ENCODE measurements at places on chromosomes 1 and 21.

- DNase-seq = no peak
Measured at GRCh38 chr1:59136541-59137275, 160.2 kb upstream of the FGGY start.

DNA sequence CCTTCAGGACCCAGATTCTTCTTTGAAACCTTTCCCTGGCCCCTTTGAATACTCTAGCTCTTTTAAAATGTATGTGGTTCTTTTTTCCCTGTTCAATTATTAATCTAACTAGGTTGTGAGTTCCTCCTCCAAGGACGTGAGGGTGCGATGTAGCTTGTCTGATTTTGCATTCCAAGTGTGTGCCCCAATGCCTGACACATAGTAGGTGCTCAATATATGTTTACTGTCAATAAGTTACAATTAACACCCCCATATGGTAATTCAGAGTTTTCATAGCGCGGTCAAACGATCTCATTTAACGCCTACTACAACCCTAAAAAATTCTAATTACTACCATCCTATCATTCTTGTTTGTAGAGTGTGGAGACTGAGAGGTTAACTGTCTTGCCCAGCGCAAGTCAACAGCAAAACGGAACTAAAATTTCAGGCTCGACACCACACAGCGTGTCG lies 482 bp upstream of the MTR start:
- no peak for DNase-seq

DNA sequence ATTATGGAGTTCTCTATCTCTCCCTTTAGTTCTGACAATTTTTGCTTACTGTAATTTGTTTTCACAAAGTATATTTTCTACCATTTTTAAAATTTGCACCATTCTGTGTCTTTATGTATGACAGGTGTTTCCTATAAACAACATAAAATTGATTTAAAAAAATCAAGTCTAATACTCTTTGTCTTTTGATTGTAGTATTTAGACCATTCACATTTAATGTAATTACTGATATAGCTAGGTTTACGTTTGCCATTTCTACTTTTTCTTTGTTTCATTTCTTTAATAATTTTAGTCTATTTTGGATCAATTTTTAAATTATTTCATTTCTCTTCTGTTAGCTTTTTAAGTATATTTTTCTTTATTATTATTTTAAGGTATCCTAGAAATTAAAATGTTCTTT lies 44.4 kb upstream of the LCE5A start:
- no peak for DNase-seq

DNA sequence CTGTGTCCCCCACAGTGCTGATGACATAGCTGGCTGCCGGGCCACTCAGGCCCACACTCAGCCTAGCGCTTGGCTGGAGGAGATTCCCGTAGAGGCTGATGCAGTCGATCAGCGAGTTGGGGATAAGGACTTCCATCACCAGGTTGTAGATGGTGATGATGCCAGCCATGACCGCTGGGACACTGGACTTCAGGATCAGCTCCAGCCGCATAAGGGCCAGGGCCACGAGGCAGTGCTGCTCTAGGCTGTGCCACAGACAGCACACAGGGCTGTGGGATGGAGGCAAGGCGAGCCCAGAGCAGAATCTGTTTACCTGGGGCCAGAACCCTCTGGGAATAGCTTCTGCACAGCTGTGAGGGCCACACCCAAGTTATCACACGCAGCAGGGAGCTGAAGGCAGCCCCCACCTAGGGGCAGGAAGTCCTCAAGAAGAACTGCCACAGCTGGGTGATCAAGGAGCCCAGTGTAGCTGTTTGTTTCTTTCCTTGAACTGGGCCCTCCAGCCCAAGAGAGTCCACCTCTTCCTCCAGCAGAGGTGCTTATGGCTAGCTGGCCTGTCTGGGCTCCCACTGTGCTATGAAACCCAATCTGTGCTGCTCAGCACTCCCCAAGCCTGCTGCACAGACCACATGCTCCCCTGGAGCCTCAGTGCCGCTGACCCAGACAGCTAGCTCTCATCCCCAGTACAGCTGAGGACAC lies 6.2 kb downstream of the SLC2A1 start:
- DNase-seq = peak; percentile 91

- DNase-seq = no peak
Measured at GRCh38 chr21:16502897-16503296, 773.1 kb downstream of the USP25 start.

- no peak for DNase-seq
Measured at GRCh38 chr21:25578056-25578961, 29.0 kb downstream of the MRPL39 start.

- DNase-seq = no peak
Measured at GRCh38 chr1:92990828-92991227, 29.6 kb upstream of the DIPK1A start.

DNA sequence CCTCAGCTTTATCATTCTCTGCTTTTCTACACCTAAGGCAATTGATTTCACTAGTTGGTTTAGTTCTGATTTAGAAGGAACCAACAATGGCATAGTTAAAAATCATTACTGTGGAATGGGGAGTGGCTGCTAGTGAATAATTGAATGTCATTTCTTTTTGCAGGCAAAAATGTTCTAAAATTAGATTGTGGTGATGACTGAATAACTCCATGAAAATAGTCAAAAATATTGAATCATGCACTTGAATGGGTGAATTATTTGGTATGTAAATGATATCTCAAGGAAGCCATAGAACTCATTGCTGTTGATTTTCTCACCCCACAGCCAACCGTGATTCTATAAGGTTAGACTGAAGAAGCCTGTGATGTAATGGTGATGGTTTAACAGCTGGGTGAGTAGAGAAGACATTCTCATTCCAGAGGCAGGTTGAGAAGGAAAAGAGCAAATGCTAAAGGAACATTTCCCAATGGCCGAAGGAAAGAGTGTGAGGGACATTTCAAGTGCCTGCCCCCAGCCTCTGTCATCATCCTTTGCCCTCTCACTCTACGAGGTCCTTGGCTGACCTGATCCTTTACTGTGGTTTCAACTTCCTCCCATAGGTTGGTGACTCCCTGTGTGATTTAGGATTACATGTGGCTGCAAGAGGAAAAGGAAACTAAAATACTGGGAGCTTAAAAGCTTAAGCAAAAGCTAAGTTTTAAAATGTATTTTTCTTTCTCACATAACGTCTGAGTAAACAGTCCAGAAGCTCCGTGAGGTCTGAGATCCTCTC lies 12.5 kb downstream of the OVAAL start:
- DNase-seq = no peak

GRCh38 chr1:181647314-181648035 lies 164.2 kb downstream of the CACNA1E start:
- DNase-seq = no peak

DNA sequence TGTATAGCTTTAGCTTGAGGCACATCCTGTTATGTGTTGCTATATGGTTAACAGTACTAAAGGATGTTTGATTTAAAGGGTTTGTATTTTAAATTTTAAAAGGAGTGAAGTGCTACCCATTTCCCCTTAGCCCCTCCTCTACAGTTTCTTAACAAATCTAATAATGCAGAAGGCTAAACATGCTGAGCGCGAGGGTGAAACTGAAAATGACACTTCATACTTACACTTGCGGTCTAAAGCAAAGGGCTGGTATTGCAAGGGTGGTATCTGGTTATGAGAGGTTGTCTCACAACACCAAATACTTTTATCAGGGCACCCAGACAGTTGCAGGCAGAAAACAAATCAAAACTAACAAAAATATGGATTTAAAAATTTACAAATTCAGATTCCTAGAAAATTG lies 172.3 kb downstream of the SIPA1L2 start:
- no peak for DNase-seq

- DNase-seq = no peak
Measured at GRCh38 chr21:43325968-43326715, 100.8 kb downstream of the SIK1 start.

- no peak for DNase-seq
Measured at GRCh38 chr1:34744851-34745250, 10.0 kb upstream of the GJB5 start.

DNA sequence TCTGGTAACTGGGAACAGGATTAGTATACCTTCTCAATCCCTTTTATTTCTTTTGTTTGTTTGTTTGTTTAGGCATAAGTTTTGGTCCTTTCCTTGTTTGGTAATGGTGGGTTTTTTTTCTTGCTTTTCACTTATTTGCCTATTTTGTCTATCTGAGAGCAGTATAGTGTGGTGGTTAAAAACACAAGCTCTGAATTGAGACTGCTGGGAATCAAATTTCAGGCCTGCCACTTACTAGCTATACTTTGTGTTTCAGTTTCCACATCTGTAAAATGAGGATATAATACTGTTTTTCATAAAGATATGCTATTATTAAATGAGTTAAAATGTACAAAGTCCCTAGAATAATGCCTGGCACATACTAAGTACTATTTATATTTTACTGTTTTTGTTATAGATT lies 81.6 kb upstream of the IVNS1ABP start:
- DNase-seq = no peak

- DNase-seq = peak; percentile 51
Measured at GRCh38 chr1:35619237-35620121, 21.8 kb downstream of the PSMB2 start.

DNA sequence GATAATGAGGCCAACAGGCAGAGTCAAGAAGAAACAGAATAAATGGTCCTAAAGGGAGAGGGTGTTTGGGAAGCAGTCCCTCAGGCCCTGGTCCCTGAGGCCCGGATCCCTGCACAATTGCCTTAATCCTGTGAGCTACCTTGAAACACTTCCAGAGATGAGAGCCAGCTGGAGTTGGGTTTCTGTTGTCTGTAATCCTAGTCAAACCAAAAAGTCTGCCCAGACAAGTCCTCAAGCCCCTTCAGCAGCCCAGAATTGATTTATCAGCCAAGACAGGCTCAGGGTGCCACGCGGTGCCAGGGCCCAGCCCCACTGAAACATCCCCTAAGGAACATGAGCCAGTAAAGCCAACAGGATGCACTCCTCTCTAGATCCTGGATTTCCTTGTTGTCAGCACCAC lies 16.4 kb upstream of the CLSTN1 start:
- no peak for DNase-seq

DNA sequence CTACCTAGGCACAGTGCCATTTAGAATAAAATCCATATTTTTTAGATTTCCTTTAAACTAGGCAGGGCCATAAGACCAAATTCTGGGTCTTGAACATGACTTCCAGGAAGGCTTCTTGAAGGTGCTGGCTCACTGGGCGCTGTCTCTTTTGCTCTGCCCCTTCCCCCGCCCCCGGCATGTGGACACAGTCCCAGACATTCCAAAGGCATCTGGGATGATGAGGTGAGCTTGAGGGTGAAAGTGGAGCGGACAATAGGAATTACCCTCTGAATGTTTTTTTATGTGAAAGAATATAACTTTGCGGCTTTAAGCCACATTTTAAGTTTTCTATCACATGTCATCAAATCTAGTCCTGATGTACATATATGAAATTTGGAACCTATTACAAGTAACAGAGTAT lies 29.4 kb downstream of the RWDD3 start:
- no peak for DNase-seq

- no peak for DNase-seq
Measured at GRCh38 chr1:182388392-182389134, 3.0 kb downstream of the GLUL start.

DNA sequence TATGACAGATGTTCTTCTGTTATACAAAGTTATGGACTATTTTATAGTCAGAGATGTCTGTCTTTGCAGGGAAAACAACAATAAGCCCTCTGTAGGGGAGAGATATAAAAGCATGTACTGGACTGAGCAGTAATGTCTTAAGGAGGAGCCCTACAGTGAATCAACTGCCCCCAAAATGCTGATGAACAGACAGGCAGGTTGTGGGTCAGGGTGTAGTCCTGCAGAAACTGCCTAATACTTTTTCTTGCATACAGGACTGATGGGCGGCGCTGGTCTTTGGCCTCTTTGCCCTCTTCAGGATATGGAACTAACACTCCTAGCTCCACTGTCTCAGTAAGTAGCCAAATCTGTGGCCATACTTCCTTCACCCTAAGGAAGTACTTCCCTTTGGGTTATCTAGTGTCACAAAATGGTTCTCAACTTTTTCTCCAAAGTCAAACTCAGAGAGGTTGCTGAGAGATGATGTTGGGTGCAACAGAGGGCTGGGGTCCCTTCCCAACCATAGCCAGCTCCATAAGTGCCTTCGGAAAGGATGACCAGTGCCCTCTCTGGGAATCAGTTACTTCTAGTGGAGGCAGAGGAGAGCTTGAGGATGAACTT lies 129.8 kb downstream of the PIK3R3 start:
- DNase-seq = no peak

DNA sequence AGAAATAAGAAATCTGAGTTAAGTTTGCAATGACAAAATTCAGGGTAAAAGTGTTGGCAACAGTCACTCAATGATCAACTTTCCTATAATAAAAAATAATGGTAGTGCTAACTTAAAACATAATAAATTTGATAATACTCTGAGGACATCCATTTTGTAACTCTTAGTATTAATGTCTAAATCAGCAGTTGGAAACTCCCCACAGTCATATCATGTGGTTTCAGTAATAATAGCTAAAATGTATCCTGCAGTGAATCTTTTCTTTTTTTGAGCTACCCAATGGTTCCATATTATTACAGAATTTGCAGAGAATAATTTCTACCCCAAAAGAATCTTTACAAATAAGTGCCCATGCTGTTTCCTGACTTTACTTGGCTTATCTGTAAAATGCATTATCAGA lies 286.7 kb downstream of the PTPRC start:
- DNase-seq = no peak

DNA sequence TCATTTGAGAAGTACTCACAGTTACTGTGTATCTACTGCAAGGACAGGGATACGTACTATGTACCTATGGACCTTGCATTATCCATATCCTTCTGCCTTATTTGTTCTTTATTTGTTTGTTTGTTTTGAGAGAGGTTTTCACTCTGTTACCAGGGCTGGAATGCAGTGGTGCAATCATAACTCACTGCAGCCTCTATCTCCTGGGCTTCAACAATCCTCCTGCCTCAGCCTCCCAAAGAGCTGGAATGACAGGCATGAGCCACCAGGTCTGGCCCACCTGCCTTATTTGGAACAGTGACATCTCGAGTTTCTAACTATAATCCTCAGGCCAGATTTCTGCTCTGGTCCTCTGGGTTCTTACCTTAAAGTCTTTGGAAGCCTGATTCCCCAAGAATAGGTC lies 395.5 kb upstream of the PKN2 start:
- DNase-seq = no peak

DNA sequence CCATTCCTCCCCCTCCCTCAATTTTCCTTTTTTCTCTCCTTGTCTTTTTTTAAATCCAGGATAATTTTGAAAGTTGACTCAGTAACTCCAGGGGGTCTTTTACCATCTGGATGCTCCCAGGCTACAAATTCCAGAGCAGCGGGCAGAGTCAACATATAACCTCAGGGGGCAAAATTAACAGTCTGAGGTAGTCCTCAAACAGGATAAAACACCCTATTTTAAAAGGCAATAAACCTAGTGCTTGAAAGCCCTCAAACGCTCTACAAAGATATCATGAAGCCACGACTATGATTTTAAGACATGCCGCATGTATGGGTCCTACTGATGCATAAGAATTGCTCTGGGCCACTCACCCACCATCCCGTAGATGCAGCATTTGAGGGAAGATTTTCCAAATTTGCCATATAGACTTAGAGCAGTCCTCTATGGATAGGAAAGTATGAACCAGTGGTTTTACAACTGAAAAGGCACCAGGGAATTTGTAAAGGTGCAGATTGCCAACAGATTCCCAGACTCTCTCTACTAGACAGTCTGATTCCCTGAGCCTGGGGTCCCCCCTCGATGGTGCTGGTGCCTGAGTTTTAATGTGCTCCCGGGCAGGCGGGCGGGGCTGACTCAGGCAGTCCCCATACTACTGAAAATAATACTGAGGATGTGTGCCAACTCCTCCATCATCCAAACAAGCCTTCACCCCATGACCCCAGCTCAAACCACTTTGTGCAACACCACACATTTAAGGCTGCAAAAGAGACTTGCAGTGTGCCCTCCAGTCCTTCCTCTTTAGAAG lies 37.2 kb downstream of the PTPN14 start:
- DNase-seq = no peak
